ENCODE measurements at places on chromosomes 11 and 22. TPM values are rescaled to one million over a fixed set of nuclear protein-coding genes. Genes with fewer than 3 reads are reported as not detected.

GRCh38 chr22:36073476-36073875 lies 44.9 kb upstream of the RBFOX2 start:
- no peak for DNase-seq

Gene HEPHL1
- 0.33 TPM for polyA plus RNA-seq

- no peak for DNase-seq
Measured at GRCh38 chr11:3109921-3110706, 52.9 kb upstream of the CARS1 start.

- no peak for DNase-seq
Measured at GRCh38 chr22:46376908-46377524, 41.5 kb downstream of the TRMU start.

DNA sequence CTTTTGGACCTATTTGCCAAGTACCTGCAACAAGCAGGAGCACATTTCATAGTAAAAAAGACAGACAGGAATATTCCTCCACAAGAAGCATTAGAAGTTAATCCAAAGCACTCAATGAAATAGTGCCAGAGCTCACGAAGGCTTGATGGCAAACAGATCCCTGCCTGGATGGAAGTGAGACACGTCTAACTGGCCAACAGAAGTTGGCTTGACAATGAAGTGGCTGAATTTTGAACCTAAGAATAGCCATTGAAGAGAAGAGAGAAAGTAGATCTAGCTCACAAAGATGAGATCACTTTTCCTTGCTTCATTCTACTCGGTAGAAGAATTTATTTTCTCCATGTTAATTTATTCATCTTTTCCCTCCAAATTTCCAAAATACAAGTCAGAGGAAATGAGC lies 30.6 kb upstream of the APOA1 start:
- DNase-seq: no peak

Gene PGA5
- polyA plus RNA-seq: 0.37 TPM

DNA sequence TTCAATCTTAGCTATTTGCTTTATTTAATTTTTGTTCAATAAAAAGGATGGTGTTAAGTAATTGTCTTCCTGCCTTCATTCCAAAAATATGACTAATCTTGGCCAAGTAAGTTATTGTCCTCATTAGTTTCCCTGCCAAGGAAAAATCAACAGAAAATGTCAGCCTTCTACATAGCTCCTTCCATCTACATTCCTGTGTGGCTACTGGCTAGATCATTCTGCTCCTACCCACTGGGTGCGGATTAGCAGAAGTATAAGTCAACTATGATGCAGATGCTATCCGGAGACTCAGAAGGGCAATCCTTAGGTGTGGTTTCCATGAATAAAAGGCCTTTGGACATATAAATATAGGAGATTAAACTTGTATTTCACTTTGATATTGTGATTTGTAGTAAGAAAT lies 154.4 kb downstream of the SBF2 start:
- no peak for DNase-seq

- no peak for DNase-seq
Measured at GRCh38 chr11:109033627-109034338, 368.9 kb downstream of the DDX10 start.

Gene SPON1
- polyA plus RNA-seq: 76.3 TPM

Gene LINC01488
- not detected for polyA plus RNA-seq

GRCh38 chr11:31656051-31656450 lies 146.5 kb downstream of the ELP4 start:
- no peak for DNase-seq

- no peak for DNase-seq
Measured at GRCh38 chr22:26564672-26565071, 25.3 kb downstream of the TPST2 start.

DNA sequence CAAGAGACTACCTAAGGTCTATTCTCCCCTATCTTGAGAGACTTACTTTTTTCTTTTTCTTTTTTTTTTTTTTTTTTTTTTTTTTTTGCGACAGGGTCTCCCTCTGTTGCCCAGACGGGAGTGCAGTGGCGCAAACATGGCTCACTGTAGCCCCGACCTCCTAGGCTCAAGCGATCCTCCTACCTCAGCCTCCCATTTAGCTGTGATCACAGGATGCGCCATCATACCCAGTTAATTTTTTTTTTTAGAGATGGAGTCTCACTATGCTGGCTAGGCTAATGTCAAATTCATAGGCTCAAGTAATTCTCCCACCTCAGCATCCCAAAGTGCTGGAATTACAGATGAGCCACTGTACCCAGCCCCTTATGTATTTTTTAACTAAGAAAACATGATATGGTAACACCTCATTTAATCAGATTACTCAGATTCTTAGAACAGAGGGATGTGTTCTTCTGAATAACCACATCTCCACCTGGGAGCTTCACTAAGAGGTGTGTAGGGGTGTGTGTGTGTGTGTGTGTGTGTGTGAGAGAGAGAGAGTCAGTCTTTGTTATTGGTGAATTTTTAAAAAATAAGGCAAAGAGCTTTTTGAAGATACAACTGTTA lies 102.9 kb downstream of the USP35 start:
- no peak for DNase-seq

DNA sequence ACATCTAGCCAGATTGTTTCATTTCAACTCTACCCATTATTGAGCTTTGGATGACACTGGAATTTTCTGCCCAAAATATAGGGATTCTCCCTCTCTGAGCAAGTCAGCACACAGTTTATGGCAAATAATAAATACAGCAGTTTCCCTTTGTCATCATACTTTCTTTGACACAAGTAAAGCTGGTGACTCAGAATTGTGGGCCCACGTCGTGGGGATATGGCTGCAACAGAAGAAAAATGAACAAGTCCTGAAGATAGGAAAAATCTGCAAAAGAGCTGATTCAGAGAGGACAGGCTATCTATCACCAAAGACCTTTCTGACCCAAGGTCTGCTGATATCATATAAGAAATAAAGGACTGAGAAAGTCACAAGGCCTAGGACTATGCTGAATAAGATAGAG lies 236.3 kb upstream of the ZC3H12C start:
- DNase-seq: no peak

- DNase-seq: no peak
Measured at GRCh38 chr11:11293798-11294550, 59.1 kb downstream of the CSNK2A3 start.

- DNase-seq: no peak
Measured at GRCh38 chr11:839875-840617, 2.3 kb downstream of the POLR2L start.

GRCh38 chr22:42069801-42070516 lies 653 bp downstream of the NAGA start:
- peak; percentile 36 for DNase-seq

Gene OR52A1
- 0.02 TPM for polyA plus RNA-seq

- no peak for DNase-seq
Measured at GRCh38 chr11:720017-720641, 14.1 kb downstream of the EPS8L2 start.

DNA sequence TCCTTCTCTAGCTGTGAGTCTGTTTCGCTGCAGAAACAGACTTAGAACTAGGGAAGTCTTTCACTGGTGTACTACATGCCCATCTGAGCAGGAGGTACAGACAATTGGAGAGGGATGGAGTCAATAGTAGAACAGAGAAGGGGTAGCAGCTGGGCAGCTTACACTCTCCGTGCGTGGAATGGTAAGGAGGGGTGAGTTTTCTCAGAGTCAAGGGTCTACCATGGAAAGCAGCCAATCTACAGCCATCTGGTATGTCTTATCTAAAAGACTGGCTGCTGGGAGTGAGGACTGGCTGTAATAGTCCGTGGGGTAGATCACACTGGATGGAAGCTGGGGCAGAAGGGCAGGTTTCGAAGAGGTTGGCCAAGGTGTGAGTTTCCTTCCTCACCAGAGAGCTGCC lies 137.3 kb upstream of the TENM4 start:
- DNase-seq: no peak

Gene CNTF
- polyA plus RNA-seq: 2.0 TPM

Gene BCO2
- polyA plus RNA-seq: 8.1 TPM

GRCh38 chr22:28183078-28183860 lies 264.2 kb upstream of the PITPNB start:
- no peak for DNase-seq

DNA sequence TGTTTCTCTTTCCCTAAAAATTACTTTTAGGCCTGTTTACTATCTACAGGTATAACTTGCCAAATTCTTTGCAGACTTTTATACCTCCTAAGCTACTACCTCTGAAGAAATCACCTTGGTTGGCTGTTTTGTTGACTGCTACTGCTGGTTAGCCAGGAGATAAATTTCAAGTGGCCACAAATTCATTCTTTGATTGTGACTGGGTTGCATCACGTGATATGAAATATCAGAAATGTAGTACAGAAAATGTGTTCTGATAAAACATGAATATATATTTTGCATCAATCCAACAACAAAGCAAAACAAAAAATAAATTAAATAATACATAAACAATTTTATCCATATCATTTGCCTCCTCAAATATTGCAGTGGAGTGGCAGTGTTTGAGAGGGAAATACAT lies 291.1 kb downstream of the CNTN5 start:
- DNase-seq: no peak

DNA sequence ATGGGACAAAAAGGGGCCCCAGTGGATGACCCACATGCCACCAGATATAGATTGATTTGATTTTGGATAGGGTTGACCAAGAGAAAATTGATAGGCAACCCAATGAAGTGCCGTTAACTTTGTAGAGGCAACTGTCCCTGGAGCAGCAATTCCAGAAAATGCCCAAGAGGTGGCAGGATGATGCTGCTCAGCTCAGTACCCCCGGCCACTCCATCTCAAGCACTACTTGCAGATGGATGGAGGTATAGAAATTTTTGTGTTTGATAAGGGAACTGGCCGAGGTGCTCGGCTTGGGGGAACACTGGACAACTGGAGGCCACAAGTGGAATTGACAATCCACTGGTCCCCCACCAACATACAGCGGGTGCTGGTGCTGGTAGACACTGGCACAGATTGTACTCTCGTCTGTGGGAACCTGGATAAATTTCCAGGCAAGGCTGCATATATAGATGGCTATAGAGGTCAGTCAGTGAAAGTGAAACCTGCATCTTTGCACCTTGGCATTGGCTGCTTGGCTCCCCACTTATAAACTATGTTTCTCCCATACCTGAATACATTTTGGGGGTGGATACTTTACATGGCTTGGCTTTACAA lies 86.3 kb downstream of the CCDC83 start:
- no peak for DNase-seq

Gene LGALS12
- not detected for polyA plus RNA-seq

GRCh38 chr11:73439002-73439843 lies 63.0 kb downstream of the RELT start:
- no peak for DNase-seq

Data from left kidney (tissue), 8 donors.